ENCODE measurements at places on chromosomes 7 and 10.

DNA sequence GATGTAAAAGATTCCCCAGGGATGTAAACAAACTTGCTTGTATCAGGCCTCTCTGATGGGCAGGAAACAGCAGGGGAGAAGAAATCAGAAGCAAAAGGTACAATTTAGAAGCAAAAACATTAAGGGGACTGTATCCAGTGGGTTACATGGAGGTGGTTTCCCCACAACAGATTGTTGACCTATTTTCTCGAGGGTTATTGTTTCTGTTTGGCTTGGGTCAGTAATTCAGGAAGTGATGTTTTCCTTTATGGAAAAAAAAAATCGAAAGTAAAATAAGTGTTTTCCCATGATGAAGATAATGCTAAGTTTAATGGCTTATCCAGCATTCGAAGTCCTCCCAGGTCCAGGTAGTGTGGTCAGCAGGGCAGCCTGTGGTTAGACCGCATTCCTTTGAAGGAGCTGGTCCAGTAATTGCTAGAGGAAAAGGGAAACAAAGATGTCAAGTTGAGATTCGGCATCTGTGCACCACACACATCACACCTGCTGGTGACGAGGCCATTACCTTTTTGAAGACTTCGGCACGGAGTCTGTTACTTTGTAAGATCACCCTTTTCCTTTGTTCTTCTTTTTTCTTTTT lies 37.3 kb upstream of the ADAM12 start:
- DNase-seq, result no peak

DNA sequence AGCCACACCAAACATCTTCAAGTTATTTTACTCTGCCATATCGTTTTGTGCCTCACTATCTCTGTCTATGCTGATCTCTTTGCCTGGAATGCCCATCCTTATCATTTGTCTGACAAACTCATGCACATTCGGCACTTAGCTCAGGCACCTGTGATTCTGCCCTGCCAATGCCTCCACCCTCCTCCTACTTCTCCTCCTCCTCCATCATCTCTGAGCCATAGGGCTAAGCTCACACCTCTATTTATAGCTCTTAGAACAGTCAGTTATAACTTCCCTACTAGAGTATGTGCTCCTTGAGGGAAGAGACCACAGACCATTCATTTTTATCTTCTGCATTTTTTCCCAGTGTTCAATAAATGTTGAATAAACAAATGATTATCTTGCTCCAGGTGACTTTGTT lies 51.2 kb upstream of the CDK13 start:
- DNase-seq, result no peak

DNA sequence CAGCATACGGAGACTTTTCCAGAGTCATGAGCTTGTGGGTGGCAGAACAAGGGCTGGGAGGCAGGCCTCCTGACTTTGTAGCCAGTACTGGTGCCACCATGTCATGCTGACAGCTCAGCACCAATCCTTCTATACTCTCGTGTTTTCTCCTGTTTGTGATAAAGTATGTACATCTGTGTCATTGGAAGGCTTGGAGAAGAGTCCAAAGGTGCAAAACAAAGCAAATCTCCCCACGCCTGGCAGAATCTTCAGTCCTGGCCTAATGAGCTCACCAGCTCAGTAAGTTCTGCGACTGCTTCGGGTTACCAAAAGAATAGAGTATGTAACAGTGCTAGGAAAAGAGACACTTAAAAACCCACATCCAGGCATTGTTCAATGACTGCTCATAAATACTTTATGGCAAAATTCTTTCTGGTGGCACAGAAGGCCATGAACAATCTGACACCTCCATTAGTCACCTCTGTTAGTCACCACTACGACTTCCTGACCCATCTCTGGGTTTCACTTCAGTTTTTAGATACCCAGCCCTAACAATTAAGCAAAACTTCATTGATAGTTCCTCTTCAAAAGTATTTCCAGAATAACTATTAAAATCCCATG lies 24.5 kb downstream of the STEAP1 start:
- DNase-seq, result no peak

- no peak for DNase-seq
Measured at GRCh38 chr10:121675344-121675743, 77.1 kb upstream of the FGFR2 start.

- DNase-seq, result no peak
Measured at GRCh38 chr7:49060743-49061142, 136.4 kb downstream of the CDC14C start.

Measured in T-helper 17 cell (primary cell).